ENCODE measurements at places on chromosomes 1 and 21.

DNA sequence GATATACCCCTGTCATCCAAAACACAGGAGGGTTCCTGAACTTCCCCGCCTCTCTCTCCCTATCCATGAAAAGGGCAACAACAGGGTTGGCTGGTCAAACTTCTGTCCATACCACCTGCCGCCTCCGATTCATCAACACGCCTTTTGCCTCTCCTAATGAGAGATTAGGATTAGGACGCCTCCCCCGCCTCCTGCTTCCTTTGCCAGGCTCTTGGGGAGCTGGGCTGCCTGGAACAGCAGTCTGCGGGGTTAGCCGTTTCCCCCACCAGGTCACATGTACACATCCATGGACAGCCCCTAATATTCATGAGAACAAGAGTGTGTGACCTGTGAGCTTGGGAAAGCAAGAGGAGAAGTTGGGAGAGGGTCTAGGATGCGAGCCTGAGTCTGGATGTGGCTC is 2.3 kb upstream of the OPTC start:
- no peak for DNase-seq

DNA sequence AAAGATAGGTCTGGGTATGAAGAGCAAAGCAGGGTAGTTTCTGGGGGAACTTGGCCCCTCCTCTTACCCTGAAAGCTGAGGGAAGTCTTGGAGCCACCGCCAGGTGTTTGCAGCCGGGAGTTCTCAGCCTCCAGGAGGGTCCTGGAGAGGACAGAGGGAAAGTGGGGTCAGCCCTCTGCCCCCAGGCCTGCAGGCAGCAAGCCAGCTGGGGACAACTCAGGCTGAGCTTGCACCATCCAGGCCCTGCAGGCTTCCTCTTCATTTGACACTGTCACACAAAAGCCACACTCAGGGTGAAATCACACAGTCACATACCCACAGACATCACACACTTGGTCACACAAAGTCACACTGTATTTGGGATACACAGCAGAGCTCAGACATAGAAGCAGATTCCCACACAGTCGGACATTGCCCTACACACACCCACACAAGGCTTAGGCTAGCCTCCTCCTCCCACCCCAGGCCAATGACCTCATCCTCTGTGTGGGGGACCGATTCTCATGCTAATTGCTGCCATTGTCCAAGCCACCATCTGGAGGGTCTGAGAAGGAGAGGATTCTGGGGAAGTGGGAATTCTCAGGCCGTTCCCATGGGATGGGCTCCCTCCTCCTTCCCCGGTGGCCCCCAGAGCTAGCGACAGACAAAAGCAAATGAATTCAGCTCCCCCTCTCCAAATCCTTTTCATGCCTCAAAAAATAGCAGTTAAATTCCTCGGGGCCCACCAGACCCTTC is 3.7 kb downstream of the NES start:
- DNase-seq = no peak

DNA sequence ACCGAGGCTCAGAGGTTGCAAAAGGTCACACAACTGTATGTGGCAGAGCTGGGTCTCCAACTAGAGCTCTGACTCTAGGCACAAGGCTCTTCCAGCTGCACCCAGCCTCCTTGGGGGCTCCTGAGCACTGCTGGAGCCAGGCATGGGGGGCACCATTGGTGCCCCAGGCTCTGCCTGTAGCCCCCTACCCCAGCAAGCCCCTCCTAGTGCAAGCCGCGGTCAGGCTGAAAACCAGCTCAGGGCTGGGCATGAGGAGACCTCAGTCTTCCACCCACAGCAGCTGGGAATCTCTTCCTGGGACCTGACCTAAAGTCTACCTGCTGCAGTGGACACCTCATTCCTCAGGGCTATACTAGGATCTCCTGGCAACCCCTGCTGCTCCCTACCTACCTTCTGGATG is 14.6 kb downstream of the TNNT2 start:
- DNase-seq = no peak

GRCh38 chr1:1796466-1796865 is 18.2 kb upstream of the NADK start:
- no peak for DNase-seq

Data from NCI-H1417 treated with DMSO at 0.1 percent for 48 hours (cell line).